ENCODE measurements at places on chromosomes 6 and 20.

DNA sequence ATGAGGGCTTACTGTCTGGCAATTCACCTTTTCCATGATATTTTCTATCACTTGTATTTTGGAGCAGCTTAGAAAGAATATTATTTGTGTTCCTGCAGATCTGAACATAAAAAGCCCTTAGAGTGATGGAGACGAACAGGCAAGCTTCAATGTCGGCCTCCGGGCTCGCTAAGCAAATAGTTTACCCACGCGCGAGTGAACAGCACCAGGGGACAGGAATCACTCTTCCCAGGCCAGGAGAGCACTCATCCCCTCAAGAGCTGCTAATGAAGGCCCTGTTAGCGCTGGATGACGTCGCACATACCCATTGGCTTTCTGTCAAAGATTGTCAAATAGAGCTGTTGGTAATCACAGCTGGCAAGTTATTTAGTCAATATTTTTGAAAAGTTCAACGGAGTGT is 395.7 kb downstream of the ZFAND3 start:
- no peak for DNase-seq

DNA sequence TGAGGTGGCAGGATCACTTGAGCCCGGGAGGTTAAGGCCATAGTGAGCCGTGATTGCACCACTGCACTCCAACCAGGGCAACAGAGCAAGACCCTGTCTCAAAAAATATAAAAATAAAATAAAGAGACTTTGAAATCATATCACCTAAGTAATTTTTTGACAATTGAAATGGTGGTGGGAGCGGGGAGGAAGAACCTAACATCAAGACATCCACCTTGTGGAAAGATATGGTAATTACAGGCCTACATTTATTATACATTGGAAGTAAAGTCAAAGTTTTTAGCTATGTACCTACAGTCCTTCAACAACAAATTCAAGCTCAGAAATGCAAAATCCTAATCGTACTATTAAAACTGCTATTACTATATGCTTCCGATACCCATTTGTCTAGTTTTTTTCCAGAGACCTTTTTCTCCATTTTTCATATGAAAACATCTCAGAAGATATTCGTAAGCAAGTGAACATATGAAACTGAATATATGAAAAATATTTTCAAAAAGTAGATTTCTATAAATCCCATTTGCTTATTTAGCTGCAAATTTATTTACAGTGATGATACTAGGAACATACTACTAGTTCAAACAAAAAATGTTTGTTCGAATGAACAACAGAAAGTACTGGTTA is 83.3 kb downstream of the SYCP2 start:
- DNase-seq = no peak

GRCh38 chr6:117215353-117216090 is 49.8 kb upstream of the VGLL2 start:
- DNase-seq = no peak

- no peak for DNase-seq
These were observed 64.5 kb downstream of the OR2B2 start for GRCh38 chr6:27847706-27848105.

- DNase-seq = no peak
These were observed 5.9 kb upstream of the C6orf136 start for GRCh38 chr6:30641048-30641447.
